ENCODE measurements at places on chromosomes 5 and 9.
A peak's percentile ranks its signal among the peaks of the same experiment; 100 is the strongest.

- no peak for DNase-seq
Observed at GRCh38 chr9:130987738-130988399, 21.1 kb upstream of the LAMC3 start.

DNA sequence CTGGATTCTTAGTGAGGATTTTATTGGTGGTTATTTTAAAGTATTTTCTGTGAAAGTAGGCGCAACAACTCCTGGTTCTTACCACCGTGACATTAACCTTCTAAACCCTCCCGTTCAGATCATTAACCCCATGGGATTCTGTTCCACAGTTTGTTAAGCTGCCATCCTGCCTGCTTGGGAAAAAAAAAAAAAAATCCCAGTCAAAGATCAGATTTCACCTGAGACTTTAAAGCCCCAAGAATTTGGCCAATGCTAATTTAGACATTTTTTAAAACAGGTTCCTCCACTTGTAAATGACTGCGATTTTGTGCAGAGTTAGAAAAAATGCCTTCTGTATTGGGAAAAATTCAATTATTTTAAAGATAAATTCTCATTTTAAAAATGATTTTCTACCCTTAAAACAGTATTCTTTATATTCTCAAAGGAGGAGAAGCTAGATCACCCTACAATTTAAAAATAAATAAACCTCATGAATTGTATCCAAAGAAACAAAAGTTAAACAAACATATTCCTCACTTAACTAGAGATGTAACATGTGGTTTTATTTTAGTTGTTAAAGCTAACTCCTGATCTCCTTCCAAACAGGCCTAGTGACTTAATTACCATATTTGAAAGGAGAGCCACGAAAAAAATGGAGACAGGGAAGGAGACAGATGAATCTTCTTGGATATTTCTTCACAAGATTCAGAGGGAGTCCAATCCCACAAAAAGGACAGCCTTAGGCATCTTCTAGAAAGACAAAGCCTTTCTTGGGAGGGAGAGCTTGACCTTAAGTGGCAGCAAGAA, 93.1 kb upstream of the IFNK start:
- DNase-seq: no peak

DNA sequence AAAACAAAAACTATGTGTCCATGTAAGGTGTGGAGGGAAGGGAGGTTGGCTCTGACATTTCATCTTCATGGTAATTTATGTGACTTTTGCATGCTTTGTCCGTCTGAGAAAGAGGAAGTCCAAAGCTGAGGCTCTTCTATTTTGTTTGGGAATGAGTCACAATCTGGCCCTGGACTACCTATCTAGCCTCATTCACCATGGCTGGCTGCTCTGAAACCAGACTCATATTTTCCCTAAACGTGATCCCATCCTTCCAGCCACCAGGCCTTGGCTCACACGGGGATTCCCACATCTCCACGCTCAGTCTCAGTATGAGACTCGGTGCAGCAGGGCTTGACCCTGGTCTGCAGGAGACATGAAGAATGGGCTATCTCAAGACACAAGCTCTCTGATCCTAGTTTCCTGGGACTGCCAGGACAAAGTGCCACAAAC, 672.8 kb downstream of the ACTL7B start:
- no peak for DNase-seq

DNA sequence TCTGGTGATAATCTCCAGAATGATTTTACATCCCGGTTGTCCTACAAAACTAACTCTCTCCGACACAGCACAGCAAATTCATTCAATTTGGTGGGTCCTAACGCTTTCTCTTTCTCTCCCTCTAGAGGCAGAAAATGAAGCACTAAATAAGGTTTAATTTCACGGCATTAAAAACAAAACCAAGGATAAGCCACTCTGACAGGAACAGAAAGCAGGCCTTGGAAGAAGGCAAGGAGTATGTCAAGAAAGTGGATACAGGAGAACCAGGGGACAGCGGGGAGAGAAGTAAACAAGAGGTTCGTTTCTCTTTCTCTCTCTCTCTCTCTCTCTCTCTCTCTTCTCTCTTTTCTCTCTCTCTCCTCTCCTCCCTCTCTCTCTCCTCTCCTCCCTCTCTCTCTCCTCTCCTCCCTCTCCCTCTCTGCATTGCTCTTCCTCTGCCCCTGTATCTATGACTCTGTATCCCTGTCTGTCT, 49.8 kb downstream of the EBF1 start:
- no peak for DNase-seq

GRCh38 chr9:109411798-109412352, 86.2 kb downstream of the PTPN3 start:
- DNase-seq: no peak

DNA sequence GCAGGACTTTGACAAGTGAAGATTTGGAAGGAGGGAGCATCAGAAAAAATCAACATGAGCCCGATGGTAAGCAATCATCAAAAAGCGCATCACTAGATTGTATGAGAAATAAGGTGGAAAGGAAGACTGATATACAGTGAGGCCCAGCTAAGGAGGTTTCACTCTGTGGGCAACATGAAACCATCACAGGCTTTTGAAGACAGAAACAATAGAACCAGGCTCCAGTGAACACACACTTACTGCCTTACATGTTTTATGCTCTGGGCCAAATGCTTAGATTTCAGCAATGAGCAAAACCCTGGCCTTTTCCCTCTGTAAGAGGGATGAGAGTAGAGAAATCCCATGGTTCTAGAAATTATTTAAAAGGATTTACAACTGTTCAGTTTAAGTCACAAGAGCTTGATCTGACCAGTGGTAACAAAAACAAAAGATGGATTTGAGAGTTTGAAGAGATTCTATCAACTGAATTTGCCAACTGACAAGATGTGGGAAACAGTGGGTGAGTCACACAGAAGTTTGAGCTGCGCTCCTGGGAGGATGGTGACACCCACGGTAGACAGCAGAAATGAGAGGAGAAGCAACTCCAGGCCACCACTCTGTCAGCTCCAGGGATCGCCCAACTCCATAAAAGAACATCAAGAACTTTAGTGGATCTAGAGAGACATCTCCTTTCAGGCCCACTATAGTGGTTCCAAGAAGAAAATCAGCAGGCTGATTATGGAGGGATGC, 261.8 kb downstream of the MCTP1 start:
- DNase-seq: no peak

DNA sequence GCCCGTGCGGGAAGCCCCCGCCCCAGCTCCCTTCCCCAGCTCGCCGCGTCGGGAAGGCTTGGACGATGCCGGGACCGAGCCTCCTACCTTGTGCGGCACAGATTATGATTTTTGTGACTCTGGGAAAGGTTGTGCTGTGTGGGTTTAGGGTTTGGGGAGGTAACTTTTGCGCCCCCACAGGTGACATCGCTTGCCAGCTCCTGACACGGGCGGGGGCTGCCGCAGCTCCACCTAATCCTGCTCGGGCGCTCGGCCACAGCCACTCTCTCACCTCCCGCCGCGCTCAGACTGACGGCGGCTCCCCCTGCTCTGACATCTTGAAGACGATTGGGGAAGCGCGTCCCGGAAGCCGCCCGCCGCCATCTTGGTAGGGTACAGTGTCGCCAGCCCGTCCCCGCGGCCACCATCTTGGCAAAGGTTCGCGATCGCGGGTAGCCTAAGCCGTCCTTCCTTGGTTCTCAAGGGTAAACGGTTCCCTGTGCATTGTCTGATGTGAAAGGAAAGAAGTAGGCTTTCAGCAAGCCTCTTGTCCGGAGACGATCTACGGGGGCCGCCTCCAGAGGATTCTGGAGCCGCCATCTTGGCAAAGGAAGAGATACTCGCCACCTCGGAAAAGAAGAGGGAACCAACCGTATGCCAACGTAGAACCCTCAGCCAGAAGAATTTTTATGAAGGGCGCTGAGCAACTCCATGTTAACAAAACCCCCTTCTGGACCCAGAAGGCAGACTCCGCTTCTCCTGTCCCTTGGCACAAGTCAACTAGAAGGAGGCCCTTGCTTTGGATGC, 1.8 kb upstream of the NR3C1 start:
- DNase-seq: peak; percentile 53

DNA sequence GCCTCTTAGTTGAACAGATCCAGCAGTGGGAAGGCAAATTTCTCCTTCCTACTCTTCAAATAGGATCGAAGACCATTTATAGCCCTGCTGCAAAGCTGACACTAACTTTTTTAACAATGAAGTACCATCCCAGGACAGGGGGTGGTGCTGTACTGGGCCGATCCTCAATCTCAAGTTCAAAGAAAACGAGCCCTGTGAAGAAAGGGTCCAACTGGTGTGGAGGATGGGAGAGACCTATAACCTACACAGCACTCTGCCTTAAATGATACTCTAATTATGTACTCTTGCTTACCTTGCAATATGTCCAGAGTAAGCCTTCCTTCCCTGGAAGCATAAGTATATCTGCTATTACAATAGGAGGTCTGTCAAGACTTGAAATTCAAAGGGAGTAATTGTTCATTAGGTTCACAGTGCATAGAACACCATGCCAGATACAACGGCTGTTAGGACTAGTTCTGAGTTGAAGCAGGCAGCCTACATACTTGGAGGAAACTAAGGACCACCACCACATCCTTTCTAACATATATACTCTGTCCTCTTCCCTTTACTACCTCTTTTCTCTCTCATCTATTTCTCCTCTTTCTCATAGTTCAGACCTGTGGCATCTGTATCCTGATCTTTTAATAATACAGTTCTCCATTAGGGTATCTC, 6.2 kb downstream of the ETF1 start:
- DNase-seq: no peak

DNA sequence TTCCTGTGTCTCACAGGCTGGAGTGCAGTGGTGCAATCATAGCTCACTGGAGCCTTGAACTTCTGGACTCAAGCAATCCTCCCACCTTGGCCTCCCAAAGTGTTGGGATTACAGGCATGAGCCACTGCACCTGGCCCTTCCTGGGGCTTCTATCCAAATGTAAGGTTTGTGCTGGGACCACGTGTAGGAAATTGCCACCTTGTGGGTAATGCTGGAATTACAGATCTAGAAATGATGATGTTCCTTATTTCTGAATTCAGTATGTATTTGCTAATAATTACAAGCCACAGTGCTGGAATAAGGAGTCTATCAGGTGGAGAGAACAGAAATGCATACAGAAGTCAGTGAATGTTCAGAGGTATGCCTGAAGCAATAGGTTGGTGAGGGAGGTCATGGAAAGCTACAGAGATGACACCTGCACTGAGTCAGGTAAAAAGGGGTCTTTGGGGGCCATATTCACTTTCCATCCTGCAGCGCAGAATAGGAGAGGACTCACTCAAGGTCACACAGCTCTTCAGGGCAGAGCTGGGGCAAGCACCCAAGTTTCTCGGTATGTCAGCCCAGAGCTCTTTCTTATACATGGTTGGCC, 8.8 kb upstream of the IGFBPL1 start:
- peak; percentile 28 for DNase-seq

DNA sequence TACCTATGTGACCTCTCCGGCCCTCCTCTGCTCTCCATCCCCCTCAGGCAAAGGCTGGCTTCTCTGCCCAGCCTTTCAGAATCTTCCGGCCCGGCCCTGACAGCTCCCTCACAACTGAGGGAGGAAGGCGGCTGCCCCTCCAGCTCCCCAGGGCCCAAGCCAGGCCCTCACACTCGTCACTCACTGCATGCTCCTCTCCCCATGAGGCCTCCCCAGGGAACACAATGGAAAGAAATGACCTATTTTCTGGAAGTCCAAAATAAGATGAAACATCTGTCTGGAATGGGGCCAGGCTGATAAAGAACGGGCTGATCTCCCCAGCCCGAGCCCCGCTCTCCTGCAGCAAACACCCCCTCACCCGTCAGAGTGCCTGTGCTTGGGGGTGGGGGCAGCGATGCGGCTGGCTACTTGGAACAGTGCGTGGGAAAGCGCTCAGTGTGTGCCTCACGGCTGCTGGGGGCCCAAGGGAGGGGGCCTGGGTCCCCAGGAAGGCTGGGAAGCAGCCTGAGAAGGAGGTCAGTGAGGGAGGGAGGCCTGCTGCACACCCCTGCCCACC, 11.3 kb downstream of the PDGFRB start:
- no peak for DNase-seq

- DNase-seq: no peak
Observed at GRCh38 chr5:106759581-106759980, 911.2 kb downstream of the EFNA5 start.
